NCI-H510A (cell line): ENCODE measurements at places on chromosomes 4 and X.
A peak's percentile ranks its signal among the peaks of the same experiment; 100 is the strongest.

DNA sequence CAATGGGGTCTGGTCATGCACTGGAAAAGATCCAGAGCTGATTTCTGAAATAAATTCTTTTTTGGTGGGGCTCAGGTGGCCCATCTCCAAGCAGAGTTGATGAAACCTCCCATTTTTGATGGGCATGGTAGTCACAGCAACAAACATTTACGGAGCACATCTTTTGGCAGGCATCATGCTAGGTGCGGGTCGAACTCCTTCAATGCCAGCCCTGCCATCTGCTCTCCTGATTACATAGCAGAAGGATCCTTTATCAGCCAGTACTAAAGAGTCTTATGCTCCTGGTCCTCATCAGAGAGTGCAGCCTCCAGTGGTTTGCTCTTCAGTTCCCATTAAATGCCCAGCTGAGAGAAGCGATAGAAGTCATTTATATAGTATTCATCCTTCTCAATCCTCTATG, 121.7 kb downstream of the GRXCR1 start:
- DNase-seq, result no peak

- no peak for DNase-seq
Measured at GRCh38 chr4:24559889-24560288, 24.5 kb downstream of the DHX15 start.

GRCh38 chrX:104641176-104641575, 75.2 kb downstream of the IL1RAPL2 start:
- no peak for DNase-seq

DNA sequence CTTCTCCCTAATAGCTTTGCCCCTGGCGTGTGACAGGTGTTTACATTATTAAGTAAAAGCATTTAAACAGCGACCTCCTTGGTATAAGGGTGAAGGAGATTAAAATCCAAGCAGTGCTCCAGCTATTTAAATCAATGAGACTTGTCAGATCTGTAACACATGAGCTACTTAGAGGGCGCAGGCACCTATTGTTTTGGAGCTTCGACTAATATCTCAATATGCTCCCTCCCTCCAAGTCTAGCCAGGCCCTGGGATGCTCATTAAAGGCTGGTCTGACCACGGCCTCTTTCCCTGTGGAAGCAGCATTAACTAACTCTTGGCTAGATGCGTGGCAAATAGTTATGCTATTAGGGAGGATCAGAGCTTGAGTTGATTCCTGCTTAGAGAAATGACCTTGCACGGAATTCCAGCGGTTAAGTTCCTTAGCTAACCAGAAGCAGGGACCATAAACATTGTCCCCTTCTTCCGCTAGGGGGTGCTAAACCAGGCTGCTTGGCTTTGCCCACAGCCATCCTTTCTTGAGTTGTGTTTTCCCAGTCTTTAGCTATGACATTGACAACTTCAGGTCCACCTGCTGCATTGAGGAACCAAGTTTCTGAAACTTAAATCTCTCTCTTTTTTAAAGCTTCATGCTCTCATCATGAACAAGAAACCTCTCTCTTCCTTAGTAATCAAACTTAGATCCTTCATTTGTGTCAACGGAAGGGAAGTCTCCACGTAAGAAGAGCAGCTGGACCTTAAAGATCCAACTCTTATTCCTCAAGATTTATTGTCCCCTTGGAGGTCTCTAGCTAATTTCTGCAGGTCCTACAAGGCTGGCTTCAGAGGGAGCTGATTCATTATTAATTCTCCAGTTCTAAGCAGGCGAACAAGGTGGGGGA, 80.7 kb upstream of the IGFBP7 start:
- DNase-seq, result no peak

GRCh38 chr4:85861064-85861765, 386.3 kb downstream of the ARHGAP24 start:
- peak; percentile 21 for DNase-seq

- DNase-seq, result no peak
Measured at GRCh38 chrX:2162695-2163094, 338.1 kb downstream of the DHRSX start.

DNA sequence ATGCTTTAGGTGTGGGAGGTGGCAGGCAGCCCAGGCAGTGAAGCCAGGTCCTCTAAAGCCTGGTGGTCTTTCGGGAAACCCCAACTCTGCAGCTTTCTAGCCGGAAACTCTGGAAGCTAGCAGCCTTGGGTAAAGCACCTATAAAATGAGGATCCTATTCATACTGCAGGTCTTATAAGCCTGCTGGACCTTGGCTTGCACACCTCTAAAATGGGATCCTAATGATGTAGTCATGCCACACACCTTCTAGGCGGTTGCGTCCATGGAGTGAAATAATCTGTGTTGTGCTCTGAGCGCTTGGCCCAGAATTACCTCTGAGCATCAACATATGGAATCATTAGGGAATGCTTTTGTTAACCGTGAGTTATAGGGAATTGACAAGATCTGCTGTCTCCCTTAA, 36.0 kb upstream of the STS start:
- DNase-seq, result no peak
